Omental fat pad (tissue), 4 donors: ENCODE measurements at places on chromosomes 1 and 21.

- no peak for DNase-seq
These were observed 88.1 kb upstream of the CACYBP start for GRCh38 chr1:174911606-174912005.

GRCh38 chr21:44854664-44855446 is 18.6 kb downstream of the PTTG1IP start:
- no peak for DNase-seq

- DNase-seq, result no peak
These were observed 879 bp upstream of the PLPPR5 start for GRCh38 chr1:99005537-99005942.

DNA sequence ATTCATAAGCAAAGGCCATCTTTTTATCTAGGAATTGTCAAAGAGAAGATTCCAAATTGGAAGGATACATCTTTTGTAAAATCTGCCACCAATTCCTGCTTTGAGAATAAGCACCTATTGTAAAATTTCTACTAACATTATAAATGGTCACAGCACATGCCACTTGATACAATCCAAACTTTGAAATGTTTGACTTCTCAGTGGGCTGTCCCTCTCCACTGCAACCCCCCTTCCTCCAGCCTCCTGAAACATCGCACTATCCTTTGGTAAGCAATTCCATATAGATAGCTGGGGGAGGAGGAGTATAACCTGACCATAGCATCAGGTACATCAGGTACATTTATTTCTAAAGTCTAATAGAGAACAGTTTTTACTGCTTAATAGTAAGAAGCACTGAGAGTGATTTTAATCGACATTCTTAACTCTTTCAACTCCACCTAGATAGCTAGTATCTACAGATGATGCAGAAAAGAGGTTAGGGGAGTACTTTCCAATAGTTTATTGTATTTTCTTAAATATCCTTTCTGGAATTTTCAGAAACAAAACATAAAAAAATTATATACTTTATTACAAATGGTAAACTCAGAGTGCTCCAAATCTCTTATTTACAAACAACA is 2.9 kb downstream of the JUN start:
- no peak for DNase-seq

DNA sequence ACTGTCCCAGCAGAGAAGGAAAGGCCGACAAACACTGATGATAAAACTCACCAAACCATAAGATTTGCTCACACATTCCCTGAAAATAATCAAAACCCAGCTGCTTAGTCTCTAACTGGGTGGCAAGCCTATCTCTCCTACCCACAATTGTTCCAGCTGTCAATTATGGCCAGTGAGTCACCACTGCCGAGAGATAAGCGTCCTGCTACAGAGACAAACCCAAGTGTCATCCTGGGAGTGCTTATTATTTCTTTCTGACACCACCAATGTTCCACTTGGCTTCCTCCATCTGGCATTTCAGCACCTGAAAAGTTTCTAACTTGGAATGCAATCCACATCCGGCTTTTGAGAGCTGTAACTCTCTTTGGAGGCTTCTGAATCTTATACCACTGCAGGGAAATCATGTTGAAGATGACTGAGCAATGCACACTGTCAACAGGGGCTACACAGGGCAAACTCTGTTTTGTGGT is 51.5 kb upstream of the VAV3 start:
- no peak for DNase-seq

- no peak for DNase-seq
These were observed 40.4 kb downstream of the CASZ1 start for GRCh38 chr1:10755970-10756521.

GRCh38 chr1:119713039-119713748 is 1.5 kb downstream of the PHGDH start:
- DNase-seq, result no peak

DNA sequence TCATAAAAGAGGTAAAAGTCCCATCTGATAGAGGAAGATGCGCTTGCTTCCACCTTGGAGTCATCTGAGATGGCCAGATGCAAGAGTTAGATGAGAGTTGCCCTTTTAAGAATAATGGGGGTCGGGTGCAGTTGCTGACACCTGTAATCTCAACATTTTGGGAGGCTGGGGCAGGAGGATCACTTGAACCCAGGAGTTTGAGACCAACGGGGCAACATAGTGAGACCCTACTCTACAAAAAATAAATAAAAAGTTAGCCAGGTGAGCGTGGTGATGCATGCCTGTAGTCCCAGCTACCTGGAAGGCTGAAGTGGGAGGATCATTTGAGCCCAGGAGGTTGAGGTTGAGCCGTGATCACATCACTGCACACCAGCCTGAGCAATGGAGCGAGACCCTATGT is 13.5 kb upstream of the TEDDM1 start:
- no peak for DNase-seq

DNA sequence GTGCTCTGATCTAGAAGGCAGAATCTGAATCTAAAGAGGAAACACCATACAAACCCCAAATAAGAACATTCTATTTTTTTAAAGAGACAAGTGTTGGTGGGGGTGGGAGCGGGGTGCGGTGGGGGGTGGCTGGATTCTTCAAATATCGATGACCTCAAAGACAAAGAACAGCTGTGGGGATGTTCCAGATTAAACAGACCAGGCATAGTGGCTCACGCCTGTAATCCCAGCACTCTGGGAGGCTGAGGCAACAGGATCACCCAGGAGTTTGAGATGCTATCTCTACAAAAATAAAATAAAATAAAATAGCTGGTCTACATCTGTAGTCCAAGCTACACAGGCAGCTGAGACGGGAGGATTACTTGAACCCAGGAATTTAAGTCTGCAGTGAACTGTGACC is 5.0 kb downstream of the ATP1A4 start:
- no peak for DNase-seq

DNA sequence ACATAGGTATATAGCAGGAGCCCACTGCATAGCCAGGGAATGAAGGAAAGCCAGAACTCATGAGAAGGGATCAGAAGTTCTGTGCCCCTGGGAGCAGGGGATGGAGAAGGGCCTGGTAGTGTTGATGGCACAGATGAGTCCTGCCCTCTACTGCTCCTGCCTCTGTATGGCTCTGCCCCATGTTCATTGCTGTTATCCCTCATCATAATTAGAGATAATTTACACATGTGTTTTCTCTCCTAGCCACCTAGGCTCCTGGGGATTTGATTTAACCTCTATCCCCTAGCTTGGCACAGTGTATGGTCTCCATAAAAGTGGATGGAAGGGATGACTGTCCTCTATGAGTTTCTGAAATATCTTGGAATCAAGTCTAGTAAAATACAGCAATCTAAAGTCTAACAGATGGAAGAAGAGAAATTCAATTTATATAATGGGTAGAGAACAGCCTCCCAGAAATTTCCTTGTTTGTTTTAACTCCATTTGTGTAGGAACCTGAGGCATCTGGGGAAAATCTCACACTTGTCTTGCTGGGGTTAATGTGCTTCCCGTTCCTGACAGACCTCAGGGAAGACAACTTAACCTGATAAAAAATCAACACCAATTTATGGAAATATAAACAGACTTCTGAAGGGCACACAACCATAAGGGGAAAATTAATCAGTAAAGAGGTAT is 393.8 kb downstream of the HHAT start:
- no peak for DNase-seq

DNA sequence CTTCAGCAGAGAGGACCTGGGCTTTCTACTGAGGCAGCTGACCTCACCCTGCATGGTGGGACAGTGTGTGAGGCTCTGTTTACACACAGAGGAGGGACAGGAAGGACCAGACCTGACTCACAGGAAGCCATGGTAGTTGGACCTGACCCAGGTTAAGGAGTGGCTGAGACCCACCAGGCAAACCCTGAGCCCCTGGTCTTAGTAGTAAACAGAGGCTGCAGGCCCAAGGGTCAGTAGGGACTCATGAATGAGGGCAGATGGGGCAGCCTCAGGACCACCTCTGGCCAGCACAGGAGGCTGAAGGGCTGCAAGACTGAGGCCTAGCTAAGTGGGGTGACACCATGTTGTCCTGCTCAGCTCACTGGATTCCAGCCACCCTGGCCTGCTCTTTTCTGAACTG is 273.2 kb downstream of the GRIK3 start:
- DNase-seq, result no peak

- DNase-seq, result no peak
These were observed 52.2 kb downstream of the CAPZB start for GRCh38 chr1:19432943-19433718.

DNA sequence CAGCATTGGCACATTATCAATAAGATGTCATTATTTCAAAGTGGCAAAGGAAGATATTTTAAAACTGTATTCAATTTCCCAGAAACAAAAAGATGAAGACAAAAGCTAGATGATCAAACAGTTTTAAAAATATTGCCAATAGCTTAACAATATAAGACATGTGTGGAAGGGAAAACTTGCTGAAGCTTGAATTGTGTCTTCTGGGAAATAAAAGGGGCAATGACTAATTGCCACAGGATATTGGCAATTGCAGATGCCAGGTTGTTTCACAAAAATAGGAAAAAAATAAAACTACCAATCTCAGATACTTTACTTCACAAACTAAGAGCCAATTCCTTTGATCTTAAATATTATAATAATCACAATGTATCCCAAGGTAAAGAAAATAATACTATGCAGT is 679.8 kb upstream of the ADAMTS5 start:
- DNase-seq, result no peak

GRCh38 chr1:40748841-40749718 is 34.5 kb upstream of the KCNQ4 start:
- no peak for DNase-seq

- DNase-seq, result no peak
These were observed 18.0 kb upstream of the ID3 start for GRCh38 chr1:23577056-23578004.

- no peak for DNase-seq
These were observed 42.1 kb downstream of the MYOM3 start for GRCh38 chr1:24069817-24070216.

GRCh38 chr21:41600556-41600955 is 92.6 kb upstream of the TMPRSS2 start:
- DNase-seq, result no peak

GRCh38 chr1:223082914-223083313 is 60.1 kb downstream of the TLR5 start:
- no peak for DNase-seq

GRCh38 chr21:34743831-34744230 is 75.0 kb downstream of the CLIC6 start:
- DNase-seq, result no peak

DNA sequence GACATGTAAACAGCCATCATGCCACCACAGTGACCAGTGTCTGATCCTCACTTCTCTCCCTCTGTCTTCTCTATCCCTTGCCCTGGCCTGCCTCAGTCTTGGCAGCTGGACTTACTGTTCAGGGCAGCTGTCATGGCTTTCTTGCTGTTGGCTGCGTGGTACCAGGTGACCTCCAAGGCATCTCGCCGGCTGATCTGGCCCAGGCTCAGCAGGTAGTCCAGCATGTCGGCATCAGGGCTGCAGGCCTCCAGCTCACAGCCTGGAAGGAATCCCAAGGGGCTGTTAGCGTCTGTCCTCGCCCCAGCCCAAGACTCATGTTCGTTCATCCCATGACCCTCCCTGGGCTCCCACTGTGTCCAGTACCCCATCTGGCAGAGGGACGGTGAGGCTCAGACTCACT is 3.6 kb downstream of the FAM151A start:
- DNase-seq, result no peak

DNA sequence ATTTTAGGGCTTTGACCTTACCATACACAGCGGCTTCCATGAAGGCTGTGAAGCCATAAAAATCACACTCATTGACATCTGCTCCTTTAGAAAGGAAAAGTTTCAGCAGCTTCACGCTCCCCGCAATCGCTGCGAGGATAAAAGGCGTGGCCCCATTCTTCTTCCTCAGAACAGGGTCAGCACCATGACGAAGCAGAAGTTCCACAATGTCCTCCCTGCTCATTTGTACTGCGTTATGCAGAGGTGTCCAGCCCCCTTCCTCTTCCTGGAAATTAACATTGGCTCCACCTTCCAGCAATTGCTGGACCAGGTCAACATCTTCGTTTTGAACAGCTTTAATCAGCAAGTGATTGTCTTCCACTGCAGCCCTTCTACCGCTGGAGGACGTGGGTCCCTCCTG is 2.7 kb downstream of the RNASEL start:
- DNase-seq, result no peak

GRCh38 chr1:108861566-108861965 is 4.7 kb upstream of the AKNAD1 start:
- no peak for DNase-seq

- DNase-seq, result no peak
These were observed 14.0 kb upstream of the CD247 start for GRCh38 chr1:167532375-167532774.

GRCh38 chr21:46031484-46031883 is 49.9 kb downstream of the COL6A1 start:
- DNase-seq, result no peak

- DNase-seq, result no peak
These were observed 5.0 kb downstream of the SLC22A15 start for GRCh38 chr1:115980998-115981993.

DNA sequence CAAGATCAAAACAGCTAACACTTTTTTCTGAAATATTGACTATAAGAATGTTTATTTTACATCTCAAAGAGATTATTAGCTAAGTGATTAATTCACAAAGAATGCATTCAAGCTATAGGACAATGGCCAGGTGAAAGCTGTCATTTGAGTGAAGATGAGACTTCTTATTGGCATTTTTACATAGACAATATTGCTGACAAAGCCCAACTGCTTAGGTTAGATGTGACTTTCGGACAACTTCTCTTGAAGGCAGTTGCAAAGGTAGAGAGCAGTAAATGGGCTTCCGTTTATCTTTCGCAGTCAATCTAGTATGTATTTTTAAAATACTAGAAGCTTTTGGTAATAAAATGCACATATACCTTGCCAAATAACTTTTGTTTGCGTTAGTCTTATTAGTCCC is 1041.3 kb downstream of the AMY1C start:
- no peak for DNase-seq

GRCh38 chr1:226986496-226987178 is 46.5 kb downstream of the COQ8A start:
- DNase-seq, result no peak

DNA sequence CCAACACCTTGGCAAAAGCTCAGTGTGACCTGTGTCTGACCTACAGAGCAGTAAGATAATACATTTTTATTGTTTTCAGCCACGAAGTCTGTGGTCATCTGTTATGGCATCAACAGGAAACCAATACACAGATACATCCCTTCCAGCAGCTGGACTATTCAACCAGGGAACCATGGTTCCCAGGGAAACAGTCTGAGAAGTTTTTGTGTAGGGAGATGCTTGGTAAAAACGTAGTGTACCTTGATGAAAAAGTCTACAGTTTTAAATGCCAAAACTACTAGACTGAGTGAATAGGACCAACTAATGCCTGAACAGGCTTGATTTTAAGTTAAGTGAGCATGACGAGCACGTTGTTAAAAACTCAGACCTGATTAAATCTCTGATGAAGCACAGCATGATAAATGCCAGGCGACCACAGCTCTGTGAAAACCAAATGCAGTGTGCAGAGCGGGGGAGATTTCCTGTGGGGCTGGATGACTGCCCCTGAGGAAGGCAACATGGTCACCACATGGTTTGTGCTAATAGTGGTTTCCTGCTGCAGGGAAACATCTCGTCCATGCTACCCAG is 228.9 kb downstream of the TNR start:
- DNase-seq, result no peak

- no peak for DNase-seq
These were observed 78.2 kb downstream of the OLFML2B start for GRCh38 chr1:161945306-161946060.
